Naive thymus-derived CD4-positive, alpha-beta T cell (primary cell): ENCODE measurements at places on chromosomes 1 and 21. TPM values are rescaled to one million over a fixed set of nuclear protein-coding genes. Genes with fewer than 3 reads are reported as not detected.
A peak's percentile ranks its signal among the peaks of the same experiment; 100 is the strongest.

GRCh38 chr1:64470665-64471217, 812 bp downstream of the CACHD1 start:
- no peaks in the 10 kb centered on the region for H3K36me3 ChIP-seq
- DNase-seq = no peak
- H3K27me3 ChIP-seq = no peaks in the 10 kb centered on the region
- H3K27ac ChIP-seq = peak overlapping the region; percentile 59
- H3K4me3 ChIP-seq = peak overlapping the region; percentile 54
- no peaks in the 10 kb centered on the region for H3K4me1 ChIP-seq

- DNase-seq = no peak
- H3K4me1 ChIP-seq = no peaks in the 10 kb centered on the region
- no peaks in the 10 kb centered on the region for H3K36me3 ChIP-seq
- no peak overlapping the region for H3K4me3 ChIP-seq
These were observed 17.6 kb downstream of the FCRL4 start for GRCh38 chr1:157580179-157580827.

GRCh38 chr1:206911064-206911663, 10.6 kb downstream of the FCMR start:
- peaks cover 67% of the 10 kb centered on the region for H3K36me3 ChIP-seq
- H3K27me3 ChIP-seq = no peaks in the 10 kb centered on the region
- H3K4me3 ChIP-seq = no peak overlapping the region
- H3K27ac ChIP-seq = peak overlapping the region; percentile 15
- DNase-seq = no peak

The SYT14 gene
- not detected for total RNA-seq
